ENCODE measurements at places on chromosomes 7 and 10.

DNA sequence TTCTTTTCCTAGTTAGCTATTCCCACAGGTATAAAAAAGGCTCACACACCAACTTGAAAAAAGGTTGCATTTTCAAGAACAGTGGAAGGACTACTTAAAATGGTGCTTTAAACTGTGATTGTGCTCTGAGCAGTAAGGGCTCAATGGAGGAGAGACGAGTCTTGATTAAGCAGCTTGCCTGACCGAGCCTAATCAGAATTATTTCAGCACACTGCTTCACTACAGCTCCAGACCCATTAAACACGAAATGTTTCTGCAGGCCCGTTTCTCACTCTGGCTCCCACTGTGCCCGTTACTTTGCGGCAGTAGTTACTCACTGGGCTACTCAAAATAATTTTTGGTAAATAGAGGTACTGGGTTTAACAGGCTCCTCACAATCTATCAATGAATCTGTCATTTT lies 126.0 kb downstream of the NRCAM start:
- no peak for DNase-seq

GRCh38 chr10:13882119-13882711 lies 295.4 kb downstream of the PRPF18 start:
- no peak for DNase-seq

GRCh38 chr7:157903710-157904109 lies 566.9 kb downstream of the DNAJB6 start:
- no peak for DNase-seq

DNA sequence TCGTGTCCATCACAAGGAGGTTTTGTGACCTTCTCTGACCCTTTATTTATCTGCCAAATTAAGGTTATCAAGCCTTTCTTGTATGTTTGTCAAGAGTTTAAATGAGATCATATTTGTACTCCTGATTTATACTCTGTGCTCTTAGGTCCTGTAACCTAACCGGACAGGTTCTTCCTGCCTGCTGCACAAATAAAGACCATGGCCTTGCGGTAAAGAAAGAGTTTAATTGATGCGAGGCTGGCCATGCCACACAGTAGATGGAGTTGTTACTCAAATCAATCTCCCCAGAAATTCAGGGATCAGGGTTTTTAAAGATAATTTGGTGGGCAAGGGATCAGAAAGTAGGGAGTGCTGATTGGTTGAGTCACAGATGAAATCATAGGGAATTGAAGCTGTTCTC lies 79.5 kb upstream of the LRGUK start:
- no peak for DNase-seq

GRCh38 chr7:107104801-107105200 lies 60.3 kb downstream of the PRKAR2B start:
- DNase-seq, result no peak

DNA sequence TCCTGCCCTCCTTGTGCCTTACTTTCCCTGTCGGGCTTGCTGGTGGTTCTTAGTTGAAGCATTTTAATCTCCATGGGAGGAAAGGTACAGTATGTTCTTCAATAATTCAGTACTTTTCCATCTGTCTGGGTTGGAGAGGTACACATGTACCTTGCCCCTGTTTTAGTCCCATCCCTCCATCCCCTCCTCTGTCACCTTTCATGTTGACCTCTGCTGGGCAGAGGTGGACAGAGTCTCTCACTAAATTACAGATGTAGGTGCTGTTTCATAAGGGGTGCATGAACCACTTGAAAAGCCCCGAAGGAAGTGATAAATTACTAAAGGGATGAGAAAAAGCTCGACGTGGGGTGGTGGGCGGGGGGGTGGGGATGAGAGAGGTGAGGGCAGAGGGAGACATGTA lies 5.4 kb downstream of the AGFG2 start:
- DNase-seq, result no peak

DNA sequence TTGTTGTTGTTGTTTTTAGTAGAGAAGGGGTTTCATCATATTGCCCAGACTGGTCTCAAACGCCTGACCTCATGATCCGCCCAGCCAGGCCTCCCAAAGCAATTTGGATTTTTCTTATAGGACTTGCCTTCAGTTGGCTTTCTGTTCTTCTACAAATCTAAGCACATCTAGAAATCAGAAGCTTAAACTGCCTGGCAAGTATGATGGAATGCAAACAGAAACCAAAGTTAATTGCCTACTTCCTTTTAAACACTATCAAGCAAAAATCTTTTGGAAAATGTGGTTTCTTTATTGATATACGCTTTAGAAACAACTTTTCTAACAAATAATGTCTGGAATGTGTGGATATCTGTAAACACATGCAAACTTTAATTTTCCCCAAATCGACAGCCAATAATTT lies 64.9 kb downstream of the USP6NL start:
- DNase-seq, result no peak

GRCh38 chr10:33005322-33006301 lies 47.6 kb upstream of the ITGB1 start:
- DNase-seq, result peak; percentile 52

DNA sequence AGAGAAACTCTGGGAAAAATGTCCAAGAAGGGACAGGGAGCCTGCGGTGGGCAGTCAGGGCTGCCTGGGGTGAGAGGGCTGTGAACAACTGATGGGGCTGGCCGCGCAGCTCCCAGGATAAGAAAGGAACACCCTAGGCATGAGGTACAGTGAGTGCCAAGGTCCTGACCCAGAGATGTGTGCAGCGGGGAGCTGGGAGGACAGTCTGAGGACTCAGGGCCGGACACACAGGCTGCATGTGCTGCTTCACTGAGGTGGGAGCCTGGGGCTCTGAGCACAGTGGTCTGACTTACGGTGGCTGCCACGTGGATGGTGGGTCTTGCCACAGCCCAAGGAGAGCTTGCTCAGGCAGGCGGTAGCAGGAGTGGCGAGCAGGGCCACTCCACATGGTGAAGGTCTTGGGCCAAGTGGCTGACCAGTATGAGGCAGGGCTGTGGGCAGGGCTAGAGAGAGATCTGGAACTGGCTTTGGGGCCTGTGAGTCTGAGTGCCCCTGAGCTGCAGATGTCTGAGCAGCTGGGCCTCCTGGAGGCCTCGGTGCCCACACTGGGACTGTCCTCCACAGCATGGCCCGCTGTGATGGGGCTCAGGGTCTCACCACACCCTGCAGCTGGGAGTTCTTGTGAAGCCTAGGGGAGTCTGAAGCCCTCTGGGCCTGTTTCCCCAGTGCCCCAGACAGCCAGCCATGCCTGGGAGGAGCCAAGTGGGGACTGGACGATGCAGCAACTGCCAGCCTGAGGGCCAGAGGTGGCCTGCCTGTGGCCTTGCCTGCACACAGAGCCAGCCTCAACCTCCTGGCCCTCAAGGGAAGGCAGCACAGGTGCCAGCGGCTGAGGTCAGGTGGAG lies 60.3 kb downstream of the RASGEF1A start:
- no peak for DNase-seq

DNA sequence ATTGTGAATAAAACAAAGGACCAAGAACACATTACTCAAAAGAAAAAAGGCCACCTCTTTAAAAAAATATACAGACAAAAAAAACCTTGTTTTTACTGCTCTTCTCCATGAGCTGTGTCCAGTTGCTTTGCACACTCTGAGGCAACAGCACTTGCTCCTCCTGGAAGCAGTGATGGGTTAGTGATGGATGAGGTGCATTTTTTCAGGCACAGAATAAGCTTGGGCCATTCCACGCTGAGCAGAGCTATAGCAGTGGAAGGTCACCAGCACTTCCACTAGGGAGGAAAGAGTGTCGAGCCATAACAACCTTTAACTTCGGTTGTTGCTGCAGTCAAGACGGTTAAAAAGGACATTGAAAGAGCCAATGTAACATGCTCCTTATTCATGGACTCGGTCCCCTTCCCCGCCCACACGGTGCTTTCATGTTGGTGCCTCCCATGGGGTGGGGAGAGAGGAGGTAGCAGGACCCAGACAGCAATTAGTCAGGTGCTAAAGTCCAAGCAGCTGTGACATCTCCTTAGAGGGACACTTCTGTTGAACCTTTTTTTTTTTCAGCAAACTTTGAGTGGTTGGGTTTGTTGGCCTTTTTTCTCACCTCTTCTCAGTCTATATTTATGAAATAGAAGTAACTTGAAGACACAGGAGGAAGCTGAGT lies 136.5 kb upstream of the ADARB2 start:
- no peak for DNase-seq

GRCh38 chr10:80177781-80178636 lies 27.3 kb downstream of the ANXA11 start:
- no peak for DNase-seq

DNA sequence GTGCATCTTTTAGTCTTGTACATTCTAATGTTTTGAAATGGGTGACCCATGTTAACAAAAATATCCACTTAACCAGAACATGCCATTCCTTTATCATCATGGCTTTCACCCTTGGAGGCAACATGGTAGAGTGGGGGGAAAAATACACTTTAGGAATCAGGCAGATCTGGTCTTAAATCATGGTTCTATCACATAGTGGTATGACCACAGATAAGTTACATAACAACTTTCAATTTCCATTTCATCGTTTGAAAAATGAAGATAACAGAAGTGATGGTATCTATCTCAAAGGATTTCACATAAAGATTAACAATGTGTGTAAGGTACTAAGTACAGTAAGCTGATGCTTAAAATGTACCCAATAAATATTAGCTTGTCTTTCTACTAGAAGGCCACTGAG lies 19.0 kb downstream of the TMEM168 start:
- no peak for DNase-seq

- no peak for DNase-seq
These were observed 51.7 kb downstream of the DIP2C start for GRCh38 chr10:637771-638195.

GRCh38 chr10:47457826-47458225 lies 26.1 kb downstream of the ANXA8 start:
- DNase-seq, result no peak

DNA sequence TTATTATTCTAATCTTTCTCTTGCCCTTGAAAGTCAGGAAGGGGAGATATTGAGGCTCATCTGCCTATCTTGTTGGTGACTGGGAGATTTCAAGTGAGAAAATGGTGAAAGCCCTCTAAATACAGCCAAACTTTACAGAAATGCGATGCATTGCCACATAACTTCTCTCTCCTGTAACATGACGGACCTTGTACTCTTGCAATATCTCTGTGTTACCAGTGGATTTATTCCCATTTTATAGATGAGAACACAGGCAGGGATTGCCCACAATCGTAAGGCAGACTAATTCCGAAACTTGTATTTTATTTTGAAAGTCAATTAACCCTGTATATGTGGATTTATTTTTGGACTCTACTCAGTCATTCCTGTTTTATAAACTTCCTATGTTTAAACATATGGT lies 57.3 kb upstream of the MPP7 start:
- DNase-seq, result no peak

DNA sequence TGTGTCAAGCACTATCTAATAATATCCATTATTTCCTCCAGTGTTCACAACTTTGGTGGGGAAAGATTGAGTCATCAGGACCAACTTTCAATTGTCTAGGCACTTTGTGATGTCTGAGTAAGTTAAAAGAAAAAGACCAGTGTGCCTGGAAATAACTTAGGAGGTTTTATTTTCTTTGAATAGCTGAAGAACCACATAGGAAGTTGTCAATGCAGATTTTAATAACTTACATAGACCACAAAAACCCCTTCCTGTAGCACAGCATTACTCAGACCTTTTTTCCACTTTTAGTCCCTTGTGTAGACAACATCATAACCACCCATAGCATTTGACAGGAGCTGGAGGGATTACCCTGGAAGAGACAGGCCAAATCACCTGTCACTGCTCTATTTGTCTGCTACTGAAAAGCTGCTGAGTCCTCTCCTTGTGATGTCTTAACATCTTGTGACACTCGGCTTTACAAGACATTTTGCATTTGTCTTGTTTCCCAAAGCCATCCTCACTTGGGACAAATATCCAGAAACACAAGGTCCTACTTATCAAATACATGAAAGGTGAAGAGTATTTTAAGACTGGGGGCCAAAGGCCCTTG lies 241.5 kb upstream of the PTER start:
- no peak for DNase-seq

DNA sequence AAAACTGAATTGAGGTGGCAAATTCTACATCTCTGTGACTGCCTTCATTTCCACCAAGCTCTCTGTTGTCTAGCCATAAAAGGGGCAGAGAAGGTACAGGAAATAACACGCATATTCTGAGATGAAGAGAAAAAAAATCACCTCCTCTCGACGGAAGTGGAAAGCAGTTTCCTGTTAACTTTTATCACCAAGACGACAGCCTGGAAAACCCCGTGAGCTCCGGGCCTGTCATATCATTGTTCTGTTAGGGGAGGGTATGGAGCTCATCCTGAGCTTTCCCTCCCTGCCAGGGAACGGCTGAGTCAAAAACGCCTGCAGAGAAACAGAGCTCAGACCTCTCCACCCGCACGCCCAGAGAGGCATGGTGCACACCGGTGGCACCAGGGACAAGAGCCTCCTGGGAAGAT lies 200.3 kb downstream of the PRPF18 start:
- no peak for DNase-seq

DNA sequence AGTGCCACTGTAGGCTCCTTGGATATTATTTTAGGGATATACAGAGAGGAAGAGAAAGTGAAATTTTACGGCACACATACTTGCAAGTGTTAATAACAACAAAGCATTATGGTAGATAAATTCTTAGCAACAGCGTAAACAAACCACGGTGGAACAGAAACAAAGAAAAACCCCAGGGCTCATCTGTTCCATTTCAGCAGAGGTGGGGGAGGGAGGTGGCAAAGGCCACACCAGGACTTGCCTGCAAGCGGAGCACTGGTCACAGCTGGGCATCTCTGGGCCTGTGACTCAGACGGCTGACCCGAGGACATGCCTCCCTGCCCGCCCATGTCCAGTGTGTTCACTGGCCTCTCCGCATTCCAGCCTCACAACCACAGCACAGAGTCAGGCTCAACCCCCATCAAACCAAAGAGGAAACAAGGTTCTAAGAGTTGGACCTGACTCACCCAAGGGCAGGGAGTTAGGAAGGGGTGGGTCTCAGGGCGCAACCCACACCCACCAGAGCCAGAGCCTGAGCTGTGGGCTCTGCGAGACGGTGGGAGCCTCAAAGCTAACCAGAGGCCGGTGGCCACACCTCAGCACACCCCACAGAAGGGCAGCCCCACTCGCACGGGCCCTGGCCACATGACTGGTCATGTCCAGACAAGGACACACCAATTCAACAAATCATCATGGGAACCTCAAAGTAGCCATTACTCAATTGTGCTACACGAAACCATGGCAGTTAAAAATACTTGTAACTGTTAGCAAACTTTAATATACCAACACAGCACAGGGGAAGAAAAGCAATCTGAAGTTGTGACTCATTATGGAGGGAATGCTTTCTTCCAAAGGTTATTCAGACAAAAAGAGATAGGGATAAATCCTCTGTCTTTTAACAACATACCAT lies 10.7 kb downstream of the ESYT2 start:
- DNase-seq, result peak; percentile 65

GRCh38 chr10:133307776-133308420 lies 774 bp downstream of the TUBGCP2 start:
- peak; percentile 74 for DNase-seq

DNA sequence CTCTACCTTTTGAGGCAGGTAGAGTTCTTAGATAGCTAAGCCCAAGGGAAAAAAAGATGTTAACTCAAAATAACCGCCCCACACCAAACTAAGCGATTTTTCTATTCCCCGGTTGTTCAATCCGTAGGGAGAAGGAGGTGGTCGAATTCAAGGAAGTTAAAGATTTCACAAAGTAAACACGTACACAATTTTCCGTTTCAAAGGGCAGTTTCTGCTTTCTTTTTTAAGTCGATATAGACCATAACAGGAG lies 842 bp downstream of the KBTBD2 start:
- DNase-seq, result no peak

- DNase-seq, result no peak
These were observed 13.7 kb downstream of the DOCK4 start for GRCh38 chr7:112192236-112193154.

- DNase-seq, result no peak
These were observed 31.6 kb downstream of the HOXA1 start for GRCh38 chr7:27064159-27064558.

GRCh38 chr7:116863936-116864500 lies 1.6 kb downstream of the CAPZA2 start:
- DNase-seq, result no peak
